ENCODE measurements at places on chromosomes 1 and 21. TPM values are rescaled to one million over a fixed set of nuclear protein-coding genes. Genes with fewer than 3 reads are reported as not detected.
A peak's percentile ranks its signal among the peaks of the same experiment; 100 is the strongest.

LRRN2 gene
- total RNA-seq = 2.7 TPM

LGR6 gene
- 0.09 TPM for total RNA-seq

- DNase-seq = peak; percentile 66
- H3K27ac ChIP-seq = no peak overlapping the region
- H3K4me3 ChIP-seq = no peak overlapping the region
- no peaks in the 10 kb centered on the region for H3K36me3 ChIP-seq
- peaks cover 4% of the 10 kb centered on the region for H3K27me3 ChIP-seq
Measured at GRCh38 chr1:63909526-63909925, 135.7 kb downstream of the ROR1 start.

GRCh38 chr1:165516469-165516868 lies 27.3 kb upstream of the LRRC52 start:
- H3K36me3 ChIP-seq = no peaks in the 10 kb centered on the region
- H3K4me1 ChIP-seq = no peaks in the 10 kb centered on the region
- no peak overlapping the region for H3K27ac ChIP-seq
- H3K4me3 ChIP-seq = no peak overlapping the region
- H3K27me3 ChIP-seq = peaks cover 2% of the 10 kb centered on the region

GRCh38 chr21:35113064-35113463 lies 64.0 kb upstream of the RUNX1 start:
- H3K27ac ChIP-seq = no peak overlapping the region
- H3K4me1 ChIP-seq = no peaks in the 10 kb centered on the region
- H3K36me3 ChIP-seq = no peaks in the 10 kb centered on the region
- no peak overlapping the region for H3K4me3 ChIP-seq

GRCh38 chr1:19893687-19894086 lies 11.5 kb downstream of the OTUD3 start:
- H3K36me3 ChIP-seq = peaks cover 35% of the 10 kb centered on the region
- H3K27me3 ChIP-seq = no peaks in the 10 kb centered on the region
- no peak overlapping the region for H3K4me3 ChIP-seq

- no peak overlapping the region for H3K27ac ChIP-seq
- DNase-seq = no peak
- H3K27me3 ChIP-seq = no peaks in the 10 kb centered on the region
Measured at GRCh38 chr1:198830412-198830811, 191.6 kb downstream of the PTPRC start.

Measured in muscle of leg (tissue), 16 donors.